Left ventricle myocardium superior (tissue), 1 donor: ENCODE measurements at places on chromosomes 16 and 17. TPM values are rescaled to one million over a fixed set of nuclear protein-coding genes. Genes with fewer than 3 reads are reported as not detected.

DNA sequence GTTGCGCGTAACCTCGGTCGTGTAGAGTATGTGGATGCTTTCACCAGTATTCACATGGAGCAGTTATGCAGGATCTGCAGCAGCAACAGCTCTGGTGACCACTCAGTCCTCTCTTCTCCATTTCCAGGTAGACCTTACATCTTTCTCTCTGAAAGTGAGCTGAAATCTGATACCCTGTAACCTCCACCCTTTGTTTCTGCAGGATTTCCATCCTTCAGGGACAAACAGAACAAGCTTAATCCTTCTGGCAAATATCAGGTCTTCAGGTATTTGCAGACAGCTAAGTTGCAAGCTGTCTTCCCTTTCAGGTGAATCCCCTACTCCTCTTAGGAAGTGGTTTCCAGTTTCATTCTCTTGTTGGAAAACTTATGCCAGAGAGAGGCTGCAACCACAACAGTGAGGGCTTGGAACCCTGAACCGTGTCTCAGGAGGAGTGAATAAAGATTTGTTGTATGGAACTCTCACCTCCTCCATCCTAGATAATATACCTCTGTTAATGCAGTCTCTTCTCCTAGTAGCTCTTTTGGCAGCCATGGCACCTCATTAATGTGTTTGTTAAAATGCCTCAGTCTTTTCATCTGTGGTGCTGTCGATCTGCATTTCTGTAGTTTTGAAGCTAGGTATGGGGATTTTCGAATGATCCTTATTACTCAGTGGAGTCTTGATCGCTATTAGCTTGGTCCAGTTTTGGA, 172.5 kb downstream of the PRKCA start:
- DNase-seq, result no peak

DNA sequence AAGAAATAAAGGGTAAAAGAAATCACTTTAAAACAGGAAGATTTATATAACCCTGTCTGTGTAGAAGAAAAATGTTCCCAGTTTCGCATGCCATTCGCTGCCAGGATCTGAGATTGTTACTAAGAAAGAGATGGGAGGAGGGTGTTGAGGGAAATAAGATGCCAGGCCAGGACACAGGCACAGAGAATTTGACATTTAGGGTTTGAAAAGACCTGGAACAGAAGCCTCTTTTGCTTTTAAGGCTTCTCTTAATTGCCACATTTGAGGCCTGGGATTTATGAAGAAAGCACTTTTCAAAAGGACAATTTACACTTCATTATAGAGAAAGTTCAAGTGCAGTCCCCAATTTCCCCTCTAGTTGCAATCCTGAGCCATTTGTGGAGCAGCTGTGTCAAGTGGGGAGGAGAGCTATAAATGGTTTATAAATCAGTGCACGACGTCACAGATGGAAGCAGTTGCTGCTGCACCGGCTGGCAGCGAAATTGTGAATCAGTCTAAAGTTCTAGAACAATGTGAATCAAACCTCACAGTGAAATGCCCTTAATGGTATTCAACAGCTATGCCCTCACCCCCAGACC, 26.5 kb upstream of the C16orf87 start:
- DNase-seq, result no peak

- no peak for DNase-seq
Observed at GRCh38 chr17:4116516-4116915, 26.3 kb downstream of the ZZEF1 start.

DNA sequence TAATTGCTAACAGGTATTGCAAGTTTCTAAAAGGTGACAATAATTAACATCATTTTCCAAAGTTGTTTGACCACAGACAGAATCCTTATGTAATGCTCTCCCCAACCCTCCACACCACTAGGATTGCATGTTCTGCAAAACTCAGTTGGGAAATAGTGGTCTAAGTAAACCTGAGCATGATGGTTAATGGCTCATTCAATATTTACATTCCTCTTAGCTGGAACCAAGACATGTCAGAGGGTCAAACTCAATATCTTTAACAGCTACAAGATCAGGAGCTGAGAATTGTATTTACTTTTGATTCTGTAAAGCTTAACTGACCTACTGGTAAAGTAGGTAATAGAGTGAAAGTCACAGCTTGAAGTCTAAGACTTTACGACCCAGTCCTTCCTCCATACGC, 10.2 kb downstream of the MFSD6L start:
- DNase-seq, result no peak

DNA sequence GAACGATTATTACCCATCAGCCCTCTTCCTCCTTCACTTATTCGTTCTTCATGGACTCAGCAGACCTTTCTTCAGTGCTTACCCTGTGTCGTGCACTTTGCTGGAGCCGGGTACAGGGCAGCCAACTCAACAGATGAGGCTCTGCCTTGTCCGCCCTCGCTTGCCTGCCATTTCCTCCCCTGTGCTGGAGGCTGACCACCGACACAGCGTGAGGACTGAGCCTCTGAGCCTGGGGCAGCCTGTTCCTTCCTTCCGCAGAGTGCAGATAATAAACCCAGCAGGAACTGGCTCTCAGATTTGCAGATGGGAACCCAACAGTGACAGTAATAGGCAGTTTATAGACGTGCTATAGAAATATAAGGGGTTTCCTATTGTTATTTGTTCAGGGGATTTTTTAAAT, 7.0 kb upstream of the SLC39A11 start:
- DNase-seq, result no peak

GRCh38 chr16:55330781-55331647, 7.0 kb downstream of the IRX6 start:
- no peak for DNase-seq

DNA sequence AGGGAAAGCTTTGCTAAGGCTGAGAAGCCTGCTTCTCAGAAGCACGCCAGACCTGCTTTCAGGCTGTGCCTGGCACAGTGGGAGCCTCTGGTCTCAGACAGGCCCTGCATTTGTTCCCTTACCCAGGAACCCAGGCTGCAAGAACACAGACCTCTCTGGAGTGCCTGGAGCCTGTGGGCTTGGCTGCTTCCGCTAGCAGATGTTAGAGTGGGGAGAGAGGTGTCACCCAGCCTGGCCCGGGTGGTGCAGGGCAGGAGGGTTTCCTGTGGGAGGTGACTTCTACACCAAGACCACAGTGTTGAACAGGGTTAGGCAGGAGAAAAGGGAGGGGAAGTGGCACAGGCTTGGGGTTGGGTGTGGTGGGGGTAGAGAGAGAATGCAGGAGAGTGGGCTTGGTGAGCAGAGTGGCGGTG, 35.8 kb upstream of the ADGRG1 start:
- peak; percentile 44 for DNase-seq

DNA sequence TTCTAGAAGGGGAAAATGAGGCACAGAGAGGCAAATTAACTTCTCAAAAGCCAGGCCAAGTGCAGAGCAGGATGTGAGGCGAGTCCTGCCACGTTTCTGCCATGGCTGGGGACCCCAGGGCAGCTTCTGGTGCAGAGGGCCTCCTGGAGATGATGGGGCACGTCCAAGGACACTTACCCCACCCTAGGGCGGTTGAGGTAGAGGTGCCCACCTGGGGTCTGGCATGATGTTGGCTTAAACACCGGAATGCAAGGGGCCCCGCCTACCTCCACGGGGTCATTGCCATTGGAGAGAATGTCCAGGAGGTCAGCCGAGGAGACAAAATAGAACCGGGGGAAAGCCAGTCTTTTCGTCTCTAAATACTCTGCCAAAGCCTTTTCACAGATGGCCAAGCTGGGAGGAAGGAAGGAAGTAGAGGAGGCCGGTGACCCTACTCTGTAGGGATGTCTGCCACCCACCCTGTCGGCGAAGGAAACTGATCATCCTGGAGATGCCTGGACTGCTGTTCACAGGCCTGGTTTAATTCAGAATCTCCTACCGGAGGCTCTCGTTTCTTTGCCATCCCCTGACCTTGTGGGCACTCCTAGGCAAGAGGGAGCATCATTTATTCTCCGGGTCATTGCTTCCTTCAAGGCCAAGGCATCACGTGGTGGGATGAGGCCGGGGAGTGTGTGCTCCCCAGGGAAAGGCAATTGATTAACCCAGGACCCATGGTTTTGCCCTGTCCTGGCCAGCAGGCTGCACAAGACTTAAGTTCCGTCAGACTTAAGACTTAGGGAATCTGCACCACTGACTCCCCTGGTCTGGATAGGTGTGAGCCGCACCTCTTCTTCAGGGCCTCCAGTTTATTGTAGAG, 70.5 kb downstream of the DNAH17 start:
- DNase-seq, result no peak

DNA sequence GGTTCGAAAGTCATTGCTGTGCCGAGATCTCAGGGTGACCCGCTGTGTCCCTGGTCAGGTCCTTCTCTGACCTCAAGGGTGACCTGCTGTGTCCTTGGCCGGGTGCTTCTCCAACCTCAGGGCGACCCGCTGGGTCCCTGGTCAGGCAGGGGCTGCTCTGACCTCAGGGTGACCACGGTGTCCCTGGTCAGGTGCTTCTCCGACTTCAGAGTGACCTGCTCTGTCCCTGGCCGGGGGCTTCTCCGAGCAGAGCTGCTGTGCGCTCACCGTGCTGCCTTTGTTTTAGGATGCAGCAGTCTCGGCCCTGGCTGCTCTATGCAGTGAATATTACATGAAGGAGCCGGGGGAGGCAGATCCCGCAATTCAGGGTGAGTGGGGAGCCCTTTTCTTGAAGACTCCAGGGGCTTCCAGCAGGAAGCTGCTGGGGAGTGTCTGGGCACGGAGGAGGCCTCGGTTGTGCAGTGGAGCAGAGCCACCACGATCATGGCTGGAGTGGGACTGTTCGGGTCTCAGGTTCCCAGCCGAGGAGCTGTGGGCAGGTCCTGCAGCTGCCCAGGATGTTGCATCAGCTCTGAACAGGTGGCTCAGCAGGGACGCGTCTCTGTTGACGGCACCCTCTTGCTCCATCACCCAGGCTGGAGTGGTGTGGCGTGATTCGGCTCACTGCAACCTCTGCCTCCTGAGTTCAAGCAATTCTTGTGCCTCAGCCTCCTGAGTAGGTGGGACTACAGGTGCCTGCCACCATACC, 83.7 kb upstream of the ZNF750 start:
- no peak for DNase-seq

GRCh38 chr17:45954914-45955313, 44.1 kb upstream of the STH start:
- DNase-seq, result no peak

DNA sequence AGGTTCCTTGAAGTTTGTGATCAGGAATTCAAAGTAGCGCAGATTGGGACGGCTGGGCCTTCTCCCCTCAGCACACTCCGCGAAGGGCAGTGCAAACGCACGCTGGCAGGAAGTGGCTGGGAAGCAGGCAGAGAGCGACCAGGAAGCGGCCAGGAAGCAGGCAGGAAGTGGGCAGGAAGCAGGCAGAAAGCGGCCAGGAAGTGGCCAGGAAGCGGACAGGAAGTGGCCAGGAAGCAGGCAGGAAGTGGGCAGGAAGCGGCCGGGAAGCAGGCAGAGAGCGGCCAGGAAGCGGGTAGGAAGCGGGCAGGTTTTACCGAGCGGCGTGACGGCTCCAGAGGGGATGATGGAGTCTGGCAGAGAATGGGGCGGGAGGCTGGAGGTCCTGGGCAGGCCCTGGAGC, 3.2 kb downstream of the DPEP1 start:
- no peak for DNase-seq

DNA sequence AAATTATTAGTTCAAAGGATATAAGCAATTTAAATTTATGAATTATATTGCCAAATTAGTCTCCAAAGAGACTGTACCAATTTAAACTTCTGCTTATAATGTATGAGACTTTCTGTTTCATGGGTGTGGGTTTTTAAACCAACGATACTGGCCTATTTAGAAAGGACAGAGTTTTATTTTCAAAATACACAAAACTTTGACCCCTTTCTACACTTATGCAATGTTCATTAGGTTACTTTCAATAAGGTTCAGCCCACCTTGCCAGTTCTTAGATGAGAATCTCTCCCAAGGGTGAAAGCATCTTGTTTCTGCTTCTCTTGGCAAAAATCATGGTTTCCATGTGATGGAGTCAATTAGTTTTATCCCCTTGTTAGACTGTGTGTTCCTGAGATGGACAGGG, 84.7 kb downstream of the MYO1D start:
- DNase-seq, result no peak

GRCh38 chr16:81778861-81779535, at the start of gene PLCG2:
PLCG2 (plus strand) TSS chr16:81779291; CDS start chr16:81785990, 6,699 bp downstream.
- DNase-seq, result peak; percentile 86

DNA sequence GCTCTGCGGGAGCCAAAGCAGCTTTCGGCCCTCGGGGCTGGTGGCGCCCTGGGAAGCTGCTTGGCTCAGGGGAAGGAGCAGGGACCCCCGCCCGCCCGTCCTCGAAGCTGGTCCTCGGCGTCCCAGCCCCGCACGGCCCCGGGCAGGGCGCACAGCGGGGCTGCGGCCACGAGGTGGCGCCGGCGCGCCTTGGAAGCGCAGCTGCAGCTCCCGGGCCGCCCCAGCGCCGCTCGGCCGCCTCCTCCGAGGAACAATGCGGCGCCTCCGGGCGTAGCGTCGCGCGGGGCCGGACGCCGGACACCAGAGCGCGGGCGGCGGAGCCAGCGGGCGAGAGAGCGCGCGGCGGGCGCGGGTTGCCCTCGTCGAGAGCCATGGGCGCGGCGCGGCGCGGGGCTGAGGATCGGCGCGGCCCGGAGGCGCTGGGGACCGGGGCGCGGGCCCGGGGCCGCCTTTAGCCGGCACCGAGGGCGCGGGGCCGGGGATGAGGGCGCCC, at the start of gene MGAT5B:
Gene MGAT5B, plus strand, starts transcription at position 229 of the 493 bp plus-strand sequence. CDS start 626 bp downstream, outside the sequence.
- DNase-seq, result peak; percentile 92

GRCh38 chr16:27703121-27703520, 153.2 kb downstream of the KATNIP start:
- DNase-seq, result no peak

DNA sequence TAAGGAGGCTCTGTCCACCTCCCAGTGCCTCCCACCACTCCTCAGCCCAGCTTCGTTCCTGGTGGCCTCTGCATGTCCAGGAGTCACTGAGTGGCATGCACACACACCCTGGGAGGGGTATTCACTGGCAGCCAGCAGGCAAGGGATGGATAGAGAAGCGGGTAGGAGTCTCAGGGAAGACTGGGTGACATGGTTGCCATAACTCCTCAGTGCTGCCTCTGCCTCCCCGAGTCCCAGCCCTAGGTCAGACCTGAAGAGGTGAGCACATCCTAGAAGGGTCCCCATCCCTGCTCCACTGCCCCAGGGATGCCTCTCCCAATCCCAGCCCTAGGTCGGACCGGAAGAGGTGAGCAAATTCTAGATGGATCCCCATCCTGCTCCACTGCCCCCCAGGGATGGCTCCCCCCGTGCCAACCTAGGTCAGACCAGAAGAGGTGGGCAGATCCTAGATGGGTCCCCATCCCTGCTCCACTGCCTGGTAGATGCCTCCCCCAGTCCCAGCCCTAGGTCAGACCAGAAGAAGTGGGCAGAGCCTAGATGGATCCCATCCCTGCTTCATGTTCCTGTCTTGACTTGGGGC, 197.0 kb downstream of the IRF8 start:
- no peak for DNase-seq

GRCh38 chr16:3546986-3547682, 30.1 kb downstream of the NLRC3 start:
- DNase-seq, result no peak

The SLC12A3 gene
- total RNA-seq, result not detected

The CAPN15 gene
- 17.8 TPM for total RNA-seq

The FN3K gene
- 92.6 TPM for total RNA-seq

The CD300C gene
- total RNA-seq, result 0.82 TPM

The NOL3 gene
- total RNA-seq, result 125 TPM

The CACNG1 gene
- not detected for total RNA-seq

The ADCY7 gene
- 8.3 TPM for total RNA-seq

The ADAT1 gene
- 19.0 TPM for total RNA-seq
